ENCODE measurements at places on chromosomes 7 and 10.

- no peak for DNase-seq
Observed at GRCh38 chr7:27765841-27766240, 25.9 kb downstream of the TAX1BP1 start.

GRCh38 chr7:66869660-66870450 is 51.2 kb upstream of the TMEM248 start:
- DNase-seq, result no peak

GRCh38 chr10:112812586-112812985 is 137.5 kb upstream of the TCF7L2 start:
- DNase-seq, result no peak

- DNase-seq, result no peak
Observed at GRCh38 chr10:75682649-75683557, 251.5 kb downstream of the LRMDA start.
